WTC11 (cell line): ENCODE measurements at places on chromosomes 6 and 20. TPM values are rescaled to one million over a fixed set of nuclear protein-coding genes. Genes with fewer than 3 reads are reported as not detected.

The TSPO2 gene
- not detected in 3 replicates for total RNA-seq

The BIRC7 gene
- total RNA-seq = 0.17 to 0.23 TPM in 2 of 3 replicates, not detected in the other

GRCh38 chr6:19873031-19873430 lies 35.9 kb downstream of the ID4 start:
- DNase-seq = peak; percentile 22

- no peak for DNase-seq
These were observed 34.2 kb upstream of the IRF4 start for GRCh38 chr6:357261-357790.

The KIF6 gene
- 0.53 to 0.92 TPM (median 0.57 TPM) in 3 replicates for total RNA-seq

- no peak for DNase-seq
These were observed 8.3 kb upstream of the HM13 start for GRCh38 chr20:31505903-31506302.

GRCh38 chr6:54254886-54255285 lies 53.4 kb upstream of the TINAG start:
- DNase-seq = no peak

GRCh38 chr20:15763366-15763765 lies 809.9 kb downstream of the KIF16B start:
- DNase-seq = no peak

DNA sequence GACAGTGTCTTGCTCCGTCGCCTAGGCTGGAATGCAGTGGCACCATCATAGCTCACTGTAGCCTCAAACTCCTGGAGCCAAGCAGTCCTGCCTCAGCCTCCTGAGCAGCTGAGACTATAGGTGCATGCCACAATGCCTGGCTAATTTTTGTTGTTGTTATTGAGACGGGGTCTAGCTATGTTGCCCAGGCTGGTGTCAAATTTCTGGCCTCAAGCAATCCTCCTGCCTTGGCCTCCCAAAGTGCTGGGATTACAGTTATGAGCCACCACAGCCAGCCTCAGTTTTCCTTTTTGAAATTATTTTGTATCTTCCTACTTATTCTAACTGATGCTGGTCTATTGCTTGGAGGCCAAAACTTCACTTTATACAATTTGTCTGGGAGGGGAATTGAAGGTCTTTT lies 436.1 kb downstream of the UTRN start:
- DNase-seq = no peak

DNA sequence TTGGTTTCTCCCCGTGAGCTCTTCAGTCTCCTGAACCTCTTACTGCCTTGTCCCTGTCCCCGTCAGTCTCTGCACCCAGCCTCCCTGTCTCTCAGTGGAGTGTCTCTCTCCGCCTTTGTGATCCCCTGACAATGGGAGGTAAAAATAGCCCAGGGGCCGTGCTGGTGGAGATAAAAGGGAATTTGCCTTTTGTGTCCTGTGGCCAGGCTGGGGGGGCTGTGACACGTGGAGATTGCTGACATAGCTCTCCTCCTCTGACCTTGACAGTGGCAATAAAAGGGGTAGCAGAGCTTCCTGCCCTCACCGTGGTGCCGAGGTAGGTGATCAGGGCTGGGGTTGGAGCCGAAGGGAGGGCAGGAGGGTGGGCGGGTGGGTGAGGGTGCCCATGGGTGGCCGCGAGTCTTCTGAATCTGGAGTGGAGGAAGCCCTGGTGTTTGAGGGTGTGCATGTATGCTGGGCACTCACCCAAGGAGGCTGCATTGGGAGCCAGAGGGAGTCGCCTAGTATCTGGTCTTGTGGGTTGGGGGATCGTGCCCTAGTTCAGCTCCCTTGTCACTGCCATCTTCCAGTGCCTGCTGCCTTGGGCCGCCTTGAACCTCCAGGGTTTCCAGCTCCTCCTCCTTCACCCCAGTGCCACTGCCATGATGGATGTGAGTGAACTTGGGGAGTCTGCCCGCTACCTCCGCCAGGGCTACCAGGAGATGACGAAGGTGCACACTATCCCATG lies 21.9 kb downstream of the MYH7B start:
- no peak for DNase-seq

DNA sequence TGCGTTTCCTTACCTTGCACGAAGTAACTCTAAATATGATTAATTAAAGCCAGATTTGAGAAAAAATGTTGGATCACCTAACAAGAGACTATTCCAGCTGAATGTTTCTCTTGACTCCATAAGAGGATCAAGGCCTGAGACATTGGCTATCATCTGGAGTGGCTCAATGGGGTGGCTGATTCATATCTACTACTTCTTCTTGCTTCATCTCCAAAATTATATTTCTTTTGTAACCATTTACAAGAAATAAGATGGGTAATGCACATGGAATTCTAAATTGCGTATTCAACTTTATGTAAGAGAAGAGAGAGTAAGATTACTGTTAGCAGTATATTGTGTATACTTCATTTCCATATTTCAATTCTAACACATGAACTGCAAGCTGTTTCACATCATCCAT lies 819.0 kb upstream of the EYS start:
- DNase-seq = no peak

DNA sequence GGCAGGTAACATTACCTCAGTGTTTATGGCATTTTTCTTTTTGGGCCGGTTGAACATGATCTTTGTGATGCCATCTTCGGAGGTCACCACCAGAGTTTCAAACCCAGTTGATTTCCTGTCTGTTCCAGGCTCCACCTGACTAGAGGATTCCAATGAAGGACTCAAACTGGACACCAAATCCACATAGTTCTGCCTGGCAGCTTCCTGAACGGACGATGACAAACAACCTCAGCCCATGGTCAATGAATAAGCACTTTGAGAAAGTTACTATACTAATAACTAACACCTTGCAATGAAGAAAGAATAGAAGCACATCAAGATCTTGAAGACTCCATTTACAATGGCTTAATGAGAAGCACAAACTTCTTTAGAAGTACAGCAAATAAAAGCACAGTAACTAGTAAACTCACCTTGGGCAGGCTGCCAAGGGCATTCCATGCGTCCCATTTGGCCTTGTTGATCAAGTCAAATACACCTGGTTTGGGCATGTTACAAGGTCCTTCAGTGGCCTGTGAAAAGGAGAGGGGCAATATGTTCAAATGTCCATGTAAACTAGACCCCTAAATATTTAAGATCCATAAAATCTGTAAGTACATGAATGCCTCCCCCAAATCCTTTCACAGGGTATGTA lies 4.9 kb downstream of the ECI2 start:
- no peak for DNase-seq

The GATA5 gene
- 1.4 to 2.3 TPM (median 1.6 TPM) in 3 replicates for total RNA-seq

DNA sequence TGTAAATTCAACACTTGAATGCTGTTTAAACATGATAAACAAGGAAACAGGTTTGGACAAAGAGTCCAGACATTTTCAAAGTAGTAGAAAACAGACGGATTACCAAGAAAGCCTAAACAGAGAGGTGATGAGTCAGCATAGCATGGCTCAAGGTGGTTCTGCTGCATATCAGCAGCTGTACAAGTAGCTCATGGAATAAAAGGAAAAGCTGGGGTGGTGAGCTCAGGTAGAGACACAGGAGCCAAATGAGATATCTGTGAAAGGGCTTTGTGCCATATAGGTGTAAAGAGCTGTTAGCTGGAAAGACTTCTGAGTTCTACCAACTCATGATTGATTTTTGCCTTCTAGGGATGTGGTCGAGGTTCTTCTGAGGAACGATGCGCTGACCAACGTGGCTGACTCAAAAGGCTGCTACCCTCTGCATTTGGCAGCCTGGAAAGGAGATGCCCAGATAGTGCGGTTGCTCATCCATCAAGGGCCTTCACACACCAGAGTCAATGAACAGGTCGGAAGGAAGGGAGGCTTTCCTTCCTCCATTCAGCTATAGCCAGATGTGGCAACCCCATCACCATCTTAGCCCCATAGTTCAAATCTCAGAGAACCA lies 80.7 kb downstream of the ANKS1A start:
- no peak for DNase-seq

DNA sequence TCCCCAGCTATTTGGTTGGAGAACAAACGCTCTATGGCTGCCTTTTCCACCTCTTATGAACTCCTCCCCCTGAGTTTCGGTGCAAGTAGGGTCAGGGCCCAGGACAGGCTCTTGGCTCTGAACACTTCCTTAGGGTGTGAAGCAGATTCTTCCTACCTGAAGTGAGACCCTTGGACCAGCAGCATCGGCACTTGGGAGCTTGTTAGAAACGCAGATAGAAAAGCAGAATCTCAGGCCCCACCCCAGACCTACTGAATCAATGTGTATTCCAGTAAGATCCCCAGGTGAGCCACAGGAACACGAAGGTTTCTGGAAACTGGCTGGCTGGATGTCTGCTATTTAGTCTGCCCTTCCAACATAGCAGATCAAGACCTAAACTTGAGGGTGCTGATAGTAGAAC lies 3.2 kb downstream of the FAM50B start:
- no peak for DNase-seq

The TRAPPC3L gene
- not detected in 3 replicates for total RNA-seq

- no peak for DNase-seq
These were observed 77.3 kb downstream of the DNAAF9 start for GRCh38 chr20:3330046-3330741.

DNA sequence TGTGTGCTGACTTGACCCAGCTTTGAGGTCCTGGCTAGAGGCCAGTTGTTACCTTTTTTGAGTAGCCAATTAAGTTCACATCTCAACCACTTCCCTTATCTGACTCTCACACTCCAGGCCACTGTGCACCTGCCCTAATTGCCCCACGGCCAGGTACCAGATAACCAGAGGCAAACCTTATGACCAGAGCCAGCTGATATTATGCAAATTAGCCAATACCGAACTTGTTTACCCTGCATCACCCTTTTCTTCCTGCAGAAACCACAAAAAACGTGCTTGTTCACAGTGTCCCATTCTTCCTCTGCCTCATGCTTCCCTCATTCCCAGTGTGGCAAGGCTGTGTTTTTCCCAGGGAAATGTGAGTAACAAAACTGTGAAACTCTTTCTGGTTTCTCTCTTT lies 89.3 kb downstream of the HTR1B start:
- no peak for DNase-seq

- no peak for DNase-seq
These were observed 12.6 kb downstream of the LRP11 start for GRCh38 chr6:149851461-149852110.

- no peak for DNase-seq
These were observed 3.8 kb upstream of the NCOA5 start for GRCh38 chr20:46093531-46093930.

DNA sequence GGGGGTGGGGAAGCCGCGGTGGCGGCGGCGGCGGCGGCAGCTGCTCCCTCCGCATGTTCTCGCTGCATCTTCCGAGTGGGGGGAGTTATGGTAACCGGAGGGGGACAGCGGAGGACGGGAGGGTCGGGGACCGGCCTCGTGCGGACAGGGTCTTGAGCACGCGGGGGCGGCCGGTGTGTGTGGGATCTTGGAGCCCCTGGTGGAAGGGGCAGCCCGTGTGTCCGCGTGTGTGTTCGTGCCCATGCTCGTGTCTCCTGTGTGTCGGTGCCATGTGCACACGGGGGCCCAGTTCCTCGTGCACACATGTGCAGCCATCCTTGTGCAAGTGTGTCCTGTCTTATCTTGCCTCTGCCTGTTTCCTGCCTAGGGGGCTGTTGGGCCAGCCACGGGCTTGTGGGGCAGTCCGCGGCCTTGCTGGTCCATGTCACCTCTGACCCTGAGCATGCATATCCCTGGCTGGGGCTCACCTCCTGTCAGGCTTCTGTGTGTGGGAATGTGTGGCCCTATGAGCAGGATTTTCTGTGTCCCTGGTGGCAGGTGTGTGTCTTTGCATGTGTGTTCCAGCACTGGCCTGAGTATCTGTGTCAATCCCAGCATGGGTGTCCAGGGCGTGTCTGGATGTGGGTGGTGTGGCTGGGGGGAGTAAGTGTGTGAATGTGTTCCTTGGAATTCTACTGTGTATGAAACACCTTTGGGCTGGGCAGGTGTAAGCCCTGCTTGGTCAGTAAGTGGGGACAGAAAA lies 8.5 kb downstream of the SYNGAP1 start:
- no peak for DNase-seq

DNA sequence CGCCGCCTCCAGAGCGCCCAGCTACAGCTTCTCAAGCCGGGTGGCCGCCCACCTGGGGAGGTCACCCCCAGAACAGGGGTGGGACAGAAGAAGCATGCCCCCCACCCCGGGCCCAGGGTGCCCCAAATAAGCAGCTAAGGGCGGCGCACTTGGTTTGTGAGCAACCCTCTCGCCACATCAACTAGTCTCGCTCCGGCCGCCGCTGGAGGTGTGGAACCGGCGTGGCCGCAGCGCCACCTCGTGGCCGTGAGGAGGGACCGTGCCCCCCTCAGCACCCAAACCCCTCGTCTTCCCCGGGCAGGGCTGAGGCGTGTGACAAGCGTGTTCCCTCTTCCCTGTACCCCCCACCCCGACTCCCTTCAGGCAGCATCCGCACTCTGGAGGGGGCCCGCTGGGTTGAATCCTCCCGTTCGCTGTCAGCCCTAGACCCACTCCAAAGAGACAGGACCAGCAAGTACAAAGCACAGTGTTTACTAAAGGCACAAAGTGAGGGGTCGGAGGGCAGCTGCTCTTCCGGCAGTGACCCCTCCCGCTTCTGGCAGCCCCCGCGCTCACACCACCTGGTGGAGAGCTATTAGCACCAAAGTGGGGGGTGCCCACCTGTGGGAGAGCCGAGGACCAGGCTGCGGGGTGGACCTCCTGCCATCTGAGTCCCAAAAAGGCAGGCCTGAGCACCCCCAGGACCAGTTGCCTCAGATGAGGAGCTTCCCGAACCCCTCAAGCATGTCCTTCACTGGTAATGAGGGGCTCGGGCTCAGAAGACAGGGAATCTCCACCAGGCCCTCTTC lies 45.4 kb downstream of the MDFI start:
- peak; percentile 82 for DNase-seq

DNA sequence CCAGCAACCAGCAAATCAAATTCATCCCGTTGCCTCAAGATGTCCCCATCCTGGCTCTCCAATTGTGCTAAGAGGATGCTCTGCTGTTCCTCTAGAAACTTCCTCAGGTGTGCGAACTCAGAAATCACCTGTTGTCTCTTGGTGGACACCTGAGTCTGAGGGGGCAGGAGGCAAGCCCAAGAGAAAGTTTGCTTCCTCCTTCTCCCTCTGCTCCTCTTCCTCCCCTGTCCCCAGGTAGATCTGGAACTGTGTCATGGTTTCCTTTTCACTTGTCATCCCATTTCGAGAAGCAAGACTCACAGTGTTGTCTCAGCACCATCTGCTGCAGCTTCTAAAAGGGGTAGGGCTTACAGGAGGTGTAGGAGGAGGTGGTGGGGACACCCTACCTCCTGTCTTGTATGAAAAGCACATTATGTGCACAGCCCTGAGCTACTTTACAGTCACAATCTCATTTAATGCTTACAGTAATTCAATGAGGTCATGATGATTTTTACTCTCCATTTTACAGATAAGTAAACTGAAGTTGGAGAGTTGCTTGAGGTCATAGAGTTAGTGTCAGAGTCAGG lies 2.5 kb downstream of the TRIM10 start:
- no peak for DNase-seq

DNA sequence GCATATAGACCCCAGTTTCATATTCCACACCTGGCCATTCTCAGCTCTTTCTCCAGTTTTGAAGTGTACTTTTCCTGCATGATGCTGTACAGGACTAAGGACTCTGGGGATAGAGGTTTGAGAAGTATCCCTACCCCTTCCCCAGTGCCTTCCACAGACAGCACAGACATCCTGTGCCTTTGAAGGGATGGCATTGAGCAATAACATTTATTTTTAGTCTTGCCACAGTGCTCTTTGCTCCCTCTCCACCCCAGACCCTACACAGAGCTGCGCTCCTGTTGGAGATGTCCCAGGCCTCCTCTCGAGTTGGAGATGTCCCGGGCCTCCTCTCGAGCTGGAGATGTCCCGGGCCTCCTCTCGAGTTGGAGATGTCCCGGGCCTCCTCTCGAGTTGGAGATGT lies 275.8 kb downstream of the FARS2 start:
- DNase-seq = no peak

- no peak for DNase-seq
These were observed 4.4 kb downstream of the NCOA5 start for GRCh38 chr20:46085179-46085851.
